Caco-2 (cell line): ENCODE measurements at places on chromosomes 6 and 20.

- DNase-seq = no peak
These were observed 98.8 kb downstream of the YTHDF1 start for GRCh38 chr20:63117151-63117550.

DNA sequence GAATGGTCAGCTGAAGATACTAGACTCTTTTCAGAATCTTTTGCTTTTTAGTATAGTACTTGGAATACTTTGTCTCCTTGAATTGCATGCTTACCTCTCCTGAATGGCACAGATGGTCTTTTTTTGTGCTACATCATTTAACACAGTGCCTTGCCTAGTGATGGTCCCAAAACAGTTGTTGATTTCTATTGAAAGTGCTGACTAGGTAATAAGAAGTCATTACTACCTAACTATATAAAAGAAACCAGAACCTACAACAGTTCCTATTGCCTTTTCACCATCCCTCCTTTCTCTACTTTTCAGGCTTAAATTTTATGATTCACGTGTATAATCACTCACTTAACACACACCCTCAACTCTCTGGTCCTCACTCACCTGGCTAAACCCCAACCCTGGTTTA is 64.6 kb upstream of the PRND start:
- no peak for DNase-seq

DNA sequence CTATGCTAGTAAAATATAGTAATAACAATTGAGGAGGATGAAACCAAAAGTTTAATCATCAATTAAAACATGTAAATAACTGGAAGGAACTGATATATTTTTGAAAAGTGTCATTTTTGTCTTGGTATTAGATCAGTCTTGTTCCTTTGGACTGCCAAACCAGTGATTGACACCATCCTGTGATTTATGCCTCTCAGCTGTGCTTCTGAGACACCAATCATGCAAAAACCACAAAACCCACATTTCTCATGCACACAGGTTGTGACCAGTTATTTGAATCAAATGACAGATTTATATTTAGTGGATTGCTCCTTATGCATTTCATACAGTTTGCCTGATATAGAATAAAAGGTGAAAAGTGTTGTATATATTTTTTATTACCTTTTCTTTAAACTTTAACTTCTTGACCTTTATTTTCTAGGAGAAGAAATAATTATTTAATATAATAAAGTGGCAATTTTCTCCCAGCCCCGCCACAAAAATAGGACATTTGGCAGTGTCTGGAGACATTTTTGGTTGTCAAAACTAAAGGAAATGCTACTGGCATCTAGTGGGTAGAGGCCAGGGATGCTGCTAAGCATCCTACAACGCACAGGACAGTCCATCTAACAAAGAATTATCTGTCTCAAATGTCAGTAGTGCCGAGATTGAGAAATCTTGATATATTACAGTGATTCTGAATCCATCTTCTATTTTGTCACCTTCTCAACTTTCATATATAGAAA is 383.6 kb downstream of the BCKDHB start:
- no peak for DNase-seq

- DNase-seq = no peak
These were observed 528.6 kb upstream of the JARID2 start for GRCh38 chr6:14717307-14717706.

GRCh38 chr6:110514818-110515217 is 38.4 kb upstream of the SLC22A16 start:
- no peak for DNase-seq

- DNase-seq = no peak
These were observed 154.5 kb downstream of the MOXD1 start for GRCh38 chr6:132246632-132247270.

DNA sequence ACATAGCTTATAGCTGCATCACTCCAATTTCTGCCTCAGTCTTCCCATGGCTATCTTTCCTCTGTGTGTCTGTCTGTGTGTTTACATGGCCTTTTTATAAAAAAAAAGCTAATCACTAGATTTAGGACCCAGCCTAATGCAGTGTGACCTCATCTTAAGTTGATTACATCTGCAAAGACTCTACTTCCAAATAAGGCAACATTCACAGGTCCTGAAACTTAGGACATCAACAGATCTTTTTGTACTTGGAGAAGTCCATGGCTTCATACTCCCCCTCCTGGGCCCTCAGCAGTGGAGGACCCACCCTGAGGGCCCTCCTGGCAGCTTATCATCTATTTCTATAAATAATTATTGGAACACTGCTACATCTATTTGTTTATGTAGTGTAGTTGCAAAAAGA is 146.1 kb downstream of the LMBRD1 start:
- DNase-seq = no peak

DNA sequence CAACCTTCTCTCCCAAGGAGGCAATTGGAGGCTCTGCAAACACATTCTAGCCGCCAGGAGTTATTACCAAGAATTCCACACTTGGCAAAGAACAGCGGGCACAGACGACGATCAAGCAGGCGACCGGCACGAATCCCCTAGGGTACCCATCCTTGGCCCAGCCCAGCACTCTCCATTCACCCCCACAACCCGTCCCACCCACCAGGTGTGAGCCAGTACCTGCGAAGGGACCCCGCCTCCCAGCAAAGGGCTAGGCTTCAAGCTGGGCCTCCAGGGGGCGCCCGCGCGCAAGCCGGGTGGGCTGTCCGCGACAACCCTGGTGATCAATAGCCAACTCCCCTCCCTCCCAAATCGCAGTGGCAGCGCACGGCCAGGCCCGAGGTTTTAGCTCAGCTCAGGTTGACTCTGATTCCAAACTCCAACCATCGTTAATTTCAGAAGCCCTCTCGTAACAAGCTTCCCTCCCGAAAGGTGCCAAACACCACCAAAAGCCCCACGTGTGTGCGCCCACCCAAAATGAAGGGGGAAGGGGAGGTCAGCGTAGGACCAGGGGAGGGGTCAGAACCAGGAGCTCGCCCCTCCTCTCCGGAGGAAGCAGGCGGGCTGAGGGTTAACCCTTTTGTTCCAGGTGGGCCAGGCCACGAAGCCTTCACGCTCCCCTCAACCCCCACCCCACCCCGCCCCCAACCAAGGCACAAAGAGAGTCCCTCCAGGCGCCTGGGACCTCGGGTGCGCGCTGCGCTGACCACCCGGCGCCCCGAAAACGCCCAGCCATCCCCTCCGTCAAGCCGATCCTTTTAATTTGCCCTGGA is 2.1 kb downstream of the SALL4 start:
- DNase-seq = peak; percentile 100

GRCh38 chr20:20793591-20793990 is 81.1 kb upstream of the RALGAPA2 start:
- DNase-seq = no peak

- no peak for DNase-seq
These were observed 178.3 kb upstream of the FOXA2 start for GRCh38 chr20:22762576-22763256.

GRCh38 chr6:43204271-43205105 is 22.5 kb downstream of the CUL9 start:
- no peak for DNase-seq

GRCh38 chr6:134230087-134230700 is 87.7 kb downstream of the SGK1 start:
- no peak for DNase-seq

- DNase-seq = no peak
These were observed 283.0 kb downstream of the HTR1B start for GRCh38 chr6:77180326-77180725.

DNA sequence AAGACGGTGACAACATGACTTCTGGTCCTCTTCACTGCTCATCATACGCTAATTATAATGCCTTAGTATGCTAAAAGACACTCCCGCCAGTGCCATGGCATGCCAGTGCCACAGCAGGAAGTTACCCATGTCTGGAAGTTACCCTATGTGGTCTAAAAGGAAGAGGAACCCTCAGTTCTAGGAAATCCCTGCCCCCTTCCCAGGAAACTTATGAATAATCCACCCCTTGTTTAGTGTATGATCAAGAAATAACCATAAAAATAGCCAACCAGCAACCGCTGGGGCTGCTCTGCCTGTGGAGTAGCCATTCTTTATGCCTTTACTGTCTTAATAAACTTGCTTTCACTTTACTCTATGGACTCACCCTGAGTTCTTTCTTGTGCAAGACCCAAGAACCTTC is 15.8 kb upstream of the SERPINB9 start:
- DNase-seq = no peak

- DNase-seq = no peak
These were observed 19.7 kb upstream of the TLDC2 start for GRCh38 chr20:36856195-36856594.
